Activated CD4-positive, alpha-beta T cell treated with anti-CD3 and anti-CD28 coated beads, Interleukin-2, Interleukin-4, amounts not matched to agents 100 ng/mL and 50 ng/mL, durations not matched to agents 16 hours and 8 hours (primary cell): ENCODE measurements at places on chromosomes 11 and 22.

GRCh38 chr22:50243685-50244419 lies 971 bp downstream of the TUBGCP6 start:
- DNase-seq: no peak

GRCh38 chr11:129584316-129584715 lies 208.7 kb downstream of the BARX2 start:
- no peak for DNase-seq

GRCh38 chr22:34099278-34099677 lies 179.0 kb upstream of the LARGE1 start:
- DNase-seq: no peak

GRCh38 chr22:25483931-25484330 lies 80.5 kb upstream of the GRK3 start:
- DNase-seq: no peak

DNA sequence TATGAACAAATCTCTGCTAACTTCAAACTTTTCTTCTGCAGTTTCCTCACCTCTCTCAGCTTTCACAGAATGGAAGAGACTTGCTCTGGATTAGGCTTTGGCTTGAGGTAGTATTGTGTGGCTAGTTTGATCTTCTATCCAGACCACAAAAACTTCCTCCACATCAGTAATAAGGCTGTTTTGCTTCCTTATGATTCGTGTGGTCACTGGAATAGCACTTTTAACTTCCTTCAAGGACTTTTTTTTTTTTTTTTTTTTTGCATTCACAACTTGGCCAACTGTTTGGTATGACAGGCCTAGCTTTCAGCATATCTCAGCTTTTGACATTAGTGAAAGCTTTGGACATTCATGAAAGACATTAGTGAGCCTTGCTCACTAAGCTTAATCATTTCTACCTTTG lies 47.5 kb upstream of the LRRC55 start:
- DNase-seq: no peak

DNA sequence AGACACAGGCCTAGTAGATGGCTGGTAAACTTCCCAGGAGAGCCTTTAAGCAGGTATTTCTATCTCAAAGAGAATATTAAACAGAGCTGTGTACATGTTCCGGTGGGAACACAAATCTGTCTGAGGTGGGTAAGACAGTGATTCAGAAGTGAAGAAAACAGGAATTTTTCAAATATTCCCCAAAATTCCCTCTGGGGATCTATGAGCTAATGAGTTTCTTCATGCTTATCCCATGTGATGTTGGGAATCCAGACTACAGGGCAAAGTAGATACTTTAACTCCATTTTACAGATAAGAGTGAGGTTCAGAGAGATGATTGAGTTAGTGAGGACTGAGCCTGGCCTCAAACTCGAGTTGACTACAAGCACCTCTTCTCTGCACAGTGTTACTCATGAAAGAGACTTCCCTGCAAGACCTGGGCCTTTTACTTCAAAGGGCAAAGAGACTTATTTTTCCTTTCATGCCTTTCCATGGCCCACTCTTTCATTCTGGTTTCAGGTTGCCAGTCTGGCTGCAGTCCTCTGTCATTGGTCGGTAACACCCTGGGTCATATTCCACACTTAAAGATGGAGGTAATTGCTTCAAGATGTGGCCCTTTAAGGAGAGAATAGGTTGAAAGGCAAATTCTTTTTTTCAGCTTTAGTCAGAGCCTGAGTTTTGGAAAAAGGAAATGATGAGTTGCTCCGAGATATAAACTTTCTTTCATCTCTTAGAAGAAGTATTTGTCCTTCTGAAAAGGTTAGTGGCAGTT lies 70.1 kb downstream of the CYB5R2 start:
- no peak for DNase-seq

GRCh38 chr11:12354750-12355545 lies 22.4 kb upstream of the PARVA start:
- no peak for DNase-seq

DNA sequence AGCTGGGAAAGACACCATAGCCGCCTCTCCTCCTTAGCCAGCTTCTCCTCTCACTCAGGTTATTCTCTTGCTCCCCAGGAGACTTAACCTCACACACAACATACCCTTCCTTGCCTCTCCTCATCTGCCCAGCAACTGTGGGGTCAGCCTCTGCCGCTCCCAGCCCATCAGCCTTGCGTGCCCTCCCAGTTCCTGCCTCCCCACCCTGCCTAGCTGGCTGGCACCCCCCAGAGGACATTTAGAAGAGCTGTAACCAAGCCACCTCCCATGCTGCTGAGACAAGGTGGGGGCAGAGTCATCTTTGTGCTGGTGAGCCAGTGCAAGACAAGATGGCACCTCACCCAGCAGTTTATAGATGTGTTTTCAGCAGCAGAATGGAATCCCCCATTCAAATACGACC lies 38.2 kb downstream of the TOM1 start:
- no peak for DNase-seq

GRCh38 chr11:86644291-86644690 lies 28.1 kb downstream of the ME3 start:
- no peak for DNase-seq

GRCh38 chr11:71080239-71081097 lies 171.9 kb downstream of the SHANK2 start:
- DNase-seq: peak; percentile 73

DNA sequence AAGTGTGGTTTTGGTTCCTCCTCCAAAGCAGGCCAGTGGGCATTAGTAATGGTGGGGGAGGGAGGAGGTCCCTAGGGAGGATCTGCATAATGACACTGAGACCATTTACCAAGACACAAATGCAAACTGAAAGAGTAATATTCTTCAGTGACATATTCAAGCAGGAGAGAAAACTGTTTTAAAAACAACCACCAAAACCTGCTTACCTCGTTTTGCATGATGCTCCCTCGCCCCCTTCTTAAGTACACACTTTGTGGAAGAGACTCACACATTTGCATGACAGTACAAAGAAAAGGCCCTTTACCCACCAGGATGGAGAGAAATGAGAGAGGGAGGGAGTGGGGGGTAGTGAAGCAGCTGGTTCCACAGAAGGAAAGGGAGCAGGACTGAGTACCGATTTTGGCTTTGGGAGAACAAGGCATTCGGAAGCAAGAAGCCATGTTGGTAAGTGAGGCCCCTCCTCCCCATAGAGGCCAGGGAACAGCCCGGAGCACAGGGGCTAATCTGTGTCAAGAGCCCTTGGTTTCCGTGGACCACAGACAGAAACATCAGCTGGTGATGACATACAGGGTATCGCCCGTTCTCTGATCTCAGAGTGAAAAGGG lies 13.0 kb upstream of the OPCML start:
- DNase-seq: no peak

GRCh38 chr22:45664136-45664646 lies 7.4 kb upstream of the ATXN10 start:
- DNase-seq: no peak

- DNase-seq: no peak
Observed at GRCh38 chr11:33772300-33772699, 2.0 kb downstream of the FBXO3 start.

- DNase-seq: no peak
Observed at GRCh38 chr11:25453471-25453870, 878.5 kb upstream of the ANO3 start.

DNA sequence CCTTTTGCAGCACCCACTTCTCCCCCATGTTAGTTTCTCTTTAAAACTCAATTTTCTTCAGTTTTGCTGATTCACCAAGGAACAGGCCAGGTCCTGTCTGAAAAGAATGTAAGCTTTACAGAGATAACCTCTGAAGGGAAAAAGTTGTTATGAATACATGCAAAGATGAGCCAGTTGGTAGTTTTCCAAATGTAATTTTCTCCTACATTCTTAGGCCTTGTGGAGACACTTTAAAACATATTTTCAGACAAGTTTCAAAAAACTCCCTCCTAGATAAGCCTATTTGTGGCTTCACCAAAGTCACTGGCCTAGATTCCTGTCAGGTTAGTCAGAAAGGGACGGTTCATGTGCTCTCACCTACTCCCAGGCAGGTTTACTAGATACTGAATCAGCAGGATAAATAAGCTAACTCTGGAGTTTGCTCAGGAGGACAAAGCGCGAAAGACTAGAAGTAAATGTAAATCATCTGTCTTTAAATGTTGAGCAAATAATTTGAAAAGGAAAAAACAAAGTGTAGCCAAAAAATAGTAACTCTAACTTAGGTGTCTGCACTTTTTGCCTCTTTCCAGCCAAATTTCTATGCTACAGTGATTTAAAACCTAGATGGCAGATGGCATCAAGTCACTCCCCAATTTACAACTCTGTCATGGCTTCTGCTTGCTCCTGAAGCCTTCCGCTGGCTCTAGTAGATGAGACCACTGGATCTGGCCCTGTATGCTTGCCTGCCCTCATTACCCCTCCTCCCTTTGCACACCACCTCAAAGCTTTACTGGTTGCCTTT lies 4.9 kb upstream of the ATP6V1E1 start:
- DNase-seq: no peak

DNA sequence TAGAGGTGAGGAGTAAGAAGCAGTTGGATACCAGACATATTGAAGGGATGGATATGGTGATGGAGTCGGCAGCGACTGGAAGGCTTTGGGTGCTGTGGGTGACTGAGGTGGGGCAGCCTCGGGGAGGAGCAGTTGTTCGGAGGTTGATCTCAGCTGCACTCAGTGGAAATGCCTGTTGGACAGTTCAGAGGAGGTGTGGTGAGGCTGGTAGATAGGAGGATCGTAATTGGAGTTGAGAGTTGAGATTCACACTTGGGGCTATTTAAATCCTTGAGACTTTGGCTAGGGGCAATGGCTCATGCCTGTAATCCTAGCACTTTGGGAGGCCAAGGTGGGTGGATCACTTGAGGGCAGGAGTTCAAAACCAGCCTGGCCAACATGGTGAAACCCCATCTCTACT lies 6.9 kb downstream of the OTUB1 start:
- DNase-seq: no peak

- no peak for DNase-seq
Observed at GRCh38 chr11:118633979-118634378, 26.6 kb downstream of the PHLDB1 start.

DNA sequence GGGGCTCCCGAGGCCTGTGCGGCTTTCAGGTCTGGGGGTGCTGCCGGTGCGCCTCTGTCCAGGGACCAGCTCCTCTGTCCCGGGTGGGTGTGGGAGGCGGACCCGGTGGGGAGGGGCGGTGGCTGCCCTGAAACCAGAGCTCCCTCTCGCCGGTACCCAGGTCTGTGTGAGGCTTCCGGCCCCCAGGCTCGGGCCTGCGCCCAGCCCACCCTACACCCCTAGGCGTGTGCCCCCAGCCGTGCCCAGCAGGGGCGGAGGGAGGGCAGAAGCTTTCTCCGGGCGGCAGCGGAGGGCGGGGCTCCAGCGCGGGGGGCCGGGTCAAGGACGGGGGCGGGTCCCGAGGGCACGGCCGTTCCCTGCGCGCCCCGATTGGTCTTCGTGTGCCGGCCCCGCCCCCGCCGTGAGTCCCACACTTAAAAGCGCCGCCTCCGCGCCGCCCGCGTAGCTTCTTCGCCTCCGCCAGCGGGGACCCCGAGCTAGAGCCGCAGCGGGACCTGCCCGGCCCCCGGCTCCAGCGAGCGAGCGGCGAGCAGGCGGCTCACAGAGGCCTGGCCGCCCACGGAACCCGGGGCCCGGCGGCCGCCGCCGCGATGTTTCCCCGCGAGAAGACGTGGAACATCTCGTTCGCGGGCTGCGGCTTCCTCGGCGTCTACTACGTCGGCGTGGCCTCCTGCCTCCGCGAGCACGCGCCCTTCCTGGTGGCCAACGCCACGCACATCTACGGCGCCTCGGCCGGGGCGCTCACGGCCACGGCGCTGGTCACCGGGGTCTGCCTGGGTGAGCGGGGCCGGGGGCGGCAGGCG lies 616 bp downstream of the PNPLA2 start:
- DNase-seq: peak; percentile 90

DNA sequence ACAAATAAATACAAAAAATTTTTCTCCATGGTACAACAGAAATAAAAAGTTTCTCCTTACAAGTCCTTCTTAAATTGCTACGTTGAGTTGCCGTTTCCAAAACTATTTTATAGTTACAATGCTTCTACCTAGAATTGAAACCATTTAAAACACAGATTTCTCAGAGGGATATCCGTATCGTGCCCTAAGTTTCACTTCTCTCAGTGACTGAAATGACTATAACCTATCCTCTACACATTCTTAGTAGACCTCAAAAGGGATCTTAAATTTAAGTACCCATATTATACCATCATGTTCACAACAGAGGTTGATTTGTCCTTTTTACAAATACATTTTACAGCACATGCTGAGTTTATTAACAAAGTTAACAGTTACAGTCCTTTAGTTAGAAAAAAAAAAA lies 44.1 kb downstream of the USP28 start:
- DNase-seq: peak; percentile 16

- DNase-seq: peak; percentile 70
Observed at GRCh38 chr22:26360169-26360885, 68.7 kb upstream of the ASPHD2 start.

GRCh38 chr11:64710418-64711137 lies 12.4 kb downstream of the NRXN2 start:
- no peak for DNase-seq

DNA sequence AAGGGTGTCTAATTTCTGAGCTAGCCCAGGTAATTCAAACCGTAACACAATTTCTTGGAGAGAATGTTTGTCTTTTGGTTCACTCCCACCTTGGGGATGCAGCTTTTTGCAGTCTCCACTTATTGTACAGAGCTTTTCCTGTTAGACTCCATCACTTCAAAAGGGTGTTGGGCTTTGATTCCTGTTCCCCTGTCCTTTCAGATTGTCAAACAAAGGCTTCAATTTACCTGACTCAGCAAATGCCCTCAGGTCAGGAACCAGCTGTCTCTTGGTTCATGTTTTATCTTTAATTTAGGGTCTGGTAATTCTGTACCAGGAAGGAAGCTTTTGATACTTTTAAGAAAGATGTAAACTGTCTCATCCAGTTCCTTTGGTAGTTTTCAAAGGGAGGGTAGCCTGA lies 880.6 kb downstream of the NTM start:
- DNase-seq: no peak

GRCh38 chr22:40040927-40041326 lies 46.2 kb downstream of the FAM83F start:
- DNase-seq: no peak

DNA sequence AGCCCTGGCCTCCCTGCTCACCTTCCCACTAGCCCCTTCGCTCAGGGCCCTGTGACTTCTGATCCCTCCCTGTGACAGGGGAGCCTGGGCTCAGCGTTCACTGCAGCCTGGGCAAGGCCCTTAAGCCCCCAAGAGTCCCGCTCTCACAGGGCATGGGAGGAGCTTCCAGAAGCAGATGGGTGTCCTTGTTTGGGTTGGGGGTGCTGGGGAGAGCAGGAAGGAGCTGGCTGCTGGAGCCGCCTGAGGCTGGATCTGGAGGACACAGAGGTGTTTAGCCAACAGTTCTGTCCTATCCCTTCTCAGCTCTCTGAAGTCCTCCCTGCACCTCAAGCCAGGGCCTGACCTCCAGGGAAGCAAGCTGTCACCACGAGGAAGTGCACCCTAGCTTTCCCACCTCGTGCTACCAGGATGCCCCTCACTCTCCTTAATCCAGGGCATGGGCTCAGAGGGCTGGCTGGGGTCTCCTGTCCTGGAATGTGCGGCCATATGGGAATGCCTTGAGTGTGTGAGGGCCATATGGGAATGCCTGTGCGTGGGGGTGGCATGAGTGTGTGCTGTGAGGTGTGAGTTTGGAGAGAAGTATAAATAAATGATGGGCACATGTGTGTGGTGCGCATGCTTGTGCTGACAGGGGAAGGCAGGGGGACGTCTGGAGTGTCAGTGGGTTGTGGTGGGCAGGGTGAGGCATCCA lies 25.0 kb upstream of the TUB start:
- no peak for DNase-seq

GRCh38 chr11:44361813-44362212 lies 51.9 kb upstream of the ALX4 start:
- DNase-seq: no peak
